ENCODE measurements at places on chromosomes 5 and 9.

DNA sequence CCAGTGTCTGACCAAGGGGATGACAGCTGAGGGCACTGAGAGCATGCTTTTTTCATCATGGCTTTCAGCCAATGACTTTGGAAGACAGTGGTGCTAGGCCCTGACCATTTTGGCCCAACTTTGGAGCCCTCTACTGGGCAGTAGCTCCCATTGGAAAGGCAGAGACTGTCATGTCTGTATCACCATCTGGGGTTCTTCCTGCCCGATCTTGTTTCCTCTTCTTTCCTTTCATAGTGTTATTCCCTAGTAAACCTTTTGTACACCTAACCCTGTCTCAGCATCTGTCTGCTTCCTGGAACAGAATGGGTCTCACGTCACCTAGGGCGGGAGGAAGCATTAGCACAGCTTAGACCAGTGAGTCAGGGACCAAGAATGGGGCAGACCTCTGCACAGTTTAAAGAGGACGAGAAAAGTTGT lies 97.4 kb upstream of the MAST4 start:
- no peak for DNase-seq

DNA sequence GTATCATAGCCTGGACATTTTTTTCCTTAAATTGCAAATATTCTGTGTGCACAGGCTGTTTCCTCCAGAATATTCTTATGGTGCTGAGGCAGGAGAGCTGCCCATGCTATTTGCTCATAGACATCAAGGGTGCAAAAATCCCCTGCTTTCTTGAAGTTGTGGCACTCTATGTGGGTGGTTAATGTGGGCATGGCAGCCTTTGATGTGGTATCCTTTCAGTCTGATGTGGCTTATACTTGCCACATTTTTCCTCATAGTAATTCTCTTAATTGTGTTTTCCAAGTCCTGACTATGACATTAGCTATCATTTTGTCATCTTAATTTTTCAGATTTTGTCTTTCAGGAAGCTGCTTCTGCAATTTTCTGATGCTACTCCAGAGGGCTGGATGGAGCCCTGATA lies 353.3 kb downstream of the YTHDC2 start:
- DNase-seq, result peak; percentile 57

- DNase-seq, result no peak
Measured at GRCh38 chr9:68555437-68556150, 14.9 kb upstream of the TMEM252 start.

GRCh38 chr5:150411245-150411979 lies 1.3 kb downstream of the CD74 start:
- no peak for DNase-seq

DNA sequence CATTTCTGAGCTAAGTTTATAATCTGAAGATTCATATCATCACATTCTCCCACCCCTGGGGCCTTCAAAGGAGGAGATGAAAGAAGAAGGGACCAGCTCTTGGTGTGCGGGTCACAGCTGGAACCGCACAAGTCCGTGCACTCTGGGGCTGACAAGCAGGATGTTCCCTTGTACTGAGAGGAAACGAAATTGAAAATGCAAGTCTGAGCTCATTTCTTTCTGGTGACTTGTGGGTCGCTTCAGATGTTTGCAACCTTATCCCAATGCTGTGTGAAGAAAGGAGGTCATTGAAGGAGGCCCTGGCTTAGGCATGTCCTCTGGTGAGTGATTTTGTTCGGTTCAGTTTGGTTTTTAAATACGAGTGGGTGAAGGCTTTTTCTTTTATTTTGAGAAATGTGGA lies 59.6 kb downstream of the C9orf152 start:
- DNase-seq, result peak; percentile 88

GRCh38 chr5:13218518-13218917 lies 726.0 kb downstream of the DNAH5 start:
- DNase-seq, result no peak

GRCh38 chr9:117782931-117783788 lies 79.0 kb downstream of the TLR4 start:
- peak; percentile 66 for DNase-seq

- no peak for DNase-seq
Measured at GRCh38 chr5:112795944-112796678, 58.4 kb downstream of the APC start.

DNA sequence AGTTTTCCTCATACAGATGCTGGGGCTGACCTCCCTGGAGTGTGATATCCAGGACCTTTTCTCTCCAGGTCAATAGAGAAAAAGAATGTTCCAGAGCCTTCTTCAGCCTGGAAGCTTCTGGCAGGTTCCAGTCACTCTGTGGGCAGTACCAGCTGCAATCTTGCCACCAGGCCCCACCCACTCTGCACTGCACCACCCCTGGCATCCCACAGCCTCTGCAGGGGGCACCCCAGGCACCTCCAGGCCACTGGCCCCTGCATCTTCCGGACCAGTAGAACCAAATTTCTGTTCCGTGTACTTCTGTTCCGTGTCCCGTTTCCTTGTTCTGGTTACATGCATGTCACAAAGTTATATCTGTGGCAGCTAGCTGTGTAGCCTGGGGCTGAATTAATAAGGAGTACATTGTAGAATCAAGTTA lies 83.3 kb upstream of the ZBTB43 start:
- no peak for DNase-seq

GRCh38 chr5:68224509-68225187 lies 9.1 kb downstream of the PIK3R1 start:
- DNase-seq, result no peak

GRCh38 chr9:89442981-89443814 lies 54.7 kb downstream of the SEMA4D start:
- DNase-seq, result no peak

- no peak for DNase-seq
Measured at GRCh38 chr5:108541836-108542235, 159.9 kb upstream of the FBXL17 start.

All from DND-41 (cell line).